ENCODE measurements at places on chromosomes 11 and 22. TPM values are rescaled to one million over a fixed set of nuclear protein-coding genes. Genes with fewer than 3 reads are reported as not detected.
A peak's percentile ranks its signal among the peaks of the same experiment; 100 is the strongest.

Gene NRIP3
- total RNA-seq, result 0.56 TPM

Gene NLRP14
- not detected for total RNA-seq

GRCh38 chr11:135022454-135022853 is 610.4 kb upstream of the B3GAT1 start:
- no peaks in the 10 kb centered on the region for H3K36me3 ChIP-seq
- H3K4me1 ChIP-seq, result no peaks in the 10 kb centered on the region
- no peak for DNase-seq

GRCh38 chr11:95702526-95702925 is 87.1 kb downstream of the FAM76B start:
- peaks cover 35% of the 10 kb centered on the region for H3K4me1 ChIP-seq
- no peak overlapping the region for H3K27ac ChIP-seq
- DNase-seq, result no peak
- H3K4me3 ChIP-seq, result no peak overlapping the region
- H3K27me3 ChIP-seq, result no peaks in the 10 kb centered on the region

DNA sequence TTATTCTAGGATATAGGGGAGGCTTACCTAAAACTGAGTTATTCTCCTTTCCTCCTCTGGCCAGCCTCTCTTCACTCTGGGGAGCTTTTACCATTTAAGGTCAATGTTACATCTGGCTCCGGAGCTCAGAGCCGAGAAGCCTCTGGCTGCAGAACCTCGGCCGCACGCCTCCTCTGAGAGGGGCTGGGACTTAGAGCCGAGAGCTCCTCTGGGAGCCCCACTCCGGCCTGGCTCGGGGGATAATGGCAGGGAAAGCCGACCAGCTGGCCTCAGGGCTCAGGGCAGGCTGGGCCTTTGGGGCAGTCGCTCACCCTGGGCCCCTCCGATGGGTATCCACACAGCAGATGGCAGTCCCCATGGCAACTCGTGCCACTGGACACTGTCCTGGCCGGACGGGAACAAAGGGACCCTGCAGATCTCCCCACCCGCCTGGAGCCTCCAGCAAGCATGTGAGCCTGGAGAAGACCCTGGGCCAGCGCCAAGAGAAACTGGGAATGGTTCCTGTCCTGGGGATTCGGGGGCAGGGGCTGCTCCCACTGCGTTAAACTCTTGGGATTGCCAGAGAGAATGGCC is at the start of gene IRAG1:
IRAG1 (minus strand) TSS at position 247 of the 573 bp plus-strand sequence; CDS start at position 94, 153 bp downstream.
- H3K4me3 ChIP-seq, result peak within 1 kb of the TSS; percentile 42
- peak within 1 kb of the TSS; percentile 56 for H3K27ac ChIP-seq
- H3K4me1 ChIP-seq, result peaks cover 28% of the 10 kb centered on the region
- no peaks in the 10 kb centered on the region for H3K27me3 ChIP-seq

DNA sequence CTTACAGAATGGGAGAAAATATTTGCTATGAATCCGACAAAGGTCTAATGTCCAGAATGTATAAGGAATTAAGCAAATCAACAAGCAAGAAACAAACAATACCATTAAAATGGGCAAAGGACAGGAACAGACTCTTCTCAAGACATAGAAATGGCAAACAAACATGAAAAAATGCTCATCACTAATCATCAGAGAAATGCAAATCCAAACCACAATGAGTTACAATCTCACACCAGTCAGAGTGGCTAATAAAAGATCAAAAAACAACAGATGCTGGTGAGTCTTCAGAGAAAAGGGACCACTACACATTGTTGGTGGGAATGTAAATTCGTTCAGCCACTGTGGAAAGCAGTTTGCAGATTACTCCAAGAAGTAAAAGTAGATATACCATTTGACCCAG is 382.0 kb upstream of the ANO3 start:
- no peaks in the 10 kb centered on the region for H3K4me1 ChIP-seq
- no peaks in the 10 kb centered on the region for H3K36me3 ChIP-seq
- H3K27me3 ChIP-seq, result no peaks in the 10 kb centered on the region
- no peak overlapping the region for H3K4me3 ChIP-seq
- no peak for DNase-seq
- H3K27ac ChIP-seq, result no peak overlapping the region

Gene AKIP1
- 24.1 TPM for total RNA-seq

DNA sequence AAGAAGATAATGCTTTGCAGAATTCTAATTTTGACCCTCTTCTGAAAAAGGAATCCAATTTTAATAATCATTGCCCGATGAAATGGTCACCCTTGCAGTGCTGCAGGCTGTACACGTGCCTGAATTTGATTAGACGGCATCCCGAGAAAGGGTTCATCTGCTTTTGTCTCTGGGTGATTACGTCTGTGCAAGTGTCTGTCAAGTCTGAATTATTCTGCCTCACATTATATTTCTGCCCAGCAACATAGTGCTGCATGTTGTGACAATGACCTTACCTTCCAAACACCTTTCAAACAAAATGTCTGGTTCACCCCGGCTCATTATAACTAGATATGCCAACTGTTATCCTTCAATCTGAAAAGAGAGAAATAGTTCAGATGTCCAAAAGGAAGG is 164.1 kb downstream of the MAML2 start:
- H3K27me3 ChIP-seq, result no peaks in the 10 kb centered on the region
- no peak overlapping the region for H3K4me3 ChIP-seq
- no peak for DNase-seq
- H3K27ac ChIP-seq, result no peak overlapping the region
- H3K36me3 ChIP-seq, result no peaks in the 10 kb centered on the region

DNA sequence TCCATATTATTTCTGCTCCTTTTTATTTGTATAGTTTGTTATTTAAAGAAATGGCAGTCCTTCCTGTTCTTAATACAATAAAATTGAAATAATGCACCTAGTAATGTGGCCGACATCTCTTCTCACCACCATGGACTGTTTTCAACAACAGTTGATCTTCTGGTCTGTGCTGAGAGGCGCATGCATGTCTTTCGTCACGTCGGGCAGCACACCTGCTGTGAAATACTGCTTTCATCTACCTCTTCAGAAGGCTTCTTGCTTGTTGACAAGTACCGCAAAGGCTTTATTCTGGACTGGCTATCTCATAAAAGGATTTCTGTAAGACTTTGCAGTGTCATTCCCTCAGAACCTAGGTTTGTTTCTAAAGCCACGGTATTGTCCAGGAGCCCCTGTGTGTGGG is 13.9 kb upstream of the MYO18B start:
- no peak overlapping the region for H3K27ac ChIP-seq
- peaks cover 2% of the 10 kb centered on the region for H3K36me3 ChIP-seq
- DNase-seq, result no peak
- H3K4me3 ChIP-seq, result no peak overlapping the region

Gene SLC17A6
- not detected for total RNA-seq

GRCh38 chr11:28049338-28050216 is 58.4 kb downstream of the KIF18A start:
- no peak for DNase-seq
- H3K27ac ChIP-seq, result no peak overlapping the region
- no peaks in the 10 kb centered on the region for H3K4me1 ChIP-seq
- no peak overlapping the region for H3K4me3 ChIP-seq
- no peaks in the 10 kb centered on the region for H3K36me3 ChIP-seq

- no peaks in the 10 kb centered on the region for H3K27me3 ChIP-seq
- no peaks in the 10 kb centered on the region for H3K36me3 ChIP-seq
- H3K4me1 ChIP-seq, result no peaks in the 10 kb centered on the region
Measured at GRCh38 chr11:118342503-118343161, at the start of gene CD3D. Gene CD3D (minus strand): TSS chr11:118342705. CDS start chr11:118342607, 98 bp downstream.

DNA sequence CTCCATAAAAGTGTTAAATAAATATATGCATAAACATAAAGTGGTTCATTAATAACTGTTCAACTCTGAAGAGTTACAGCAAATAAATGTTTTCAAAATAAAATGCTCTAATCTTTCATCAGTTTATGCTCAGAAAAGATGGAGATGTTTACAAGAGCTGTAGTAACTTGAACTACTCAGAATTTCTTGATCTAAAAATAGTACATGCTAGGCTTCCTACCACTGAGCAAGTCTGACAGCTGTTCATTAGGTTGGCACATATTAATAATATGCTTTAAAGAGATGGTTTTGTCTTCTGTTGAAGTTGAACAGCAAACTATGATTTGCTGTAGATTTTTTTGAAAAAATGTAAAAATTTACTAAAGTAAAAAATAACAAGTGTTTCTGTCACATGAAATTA is 10.8 kb upstream of the SLN start:
- no peak overlapping the region for H3K27ac ChIP-seq
- H3K4me1 ChIP-seq, result no peaks in the 10 kb centered on the region
- H3K27me3 ChIP-seq, result no peaks in the 10 kb centered on the region
- no peak overlapping the region for H3K4me3 ChIP-seq
- no peak for DNase-seq
- no peaks in the 10 kb centered on the region for H3K36me3 ChIP-seq

DNA sequence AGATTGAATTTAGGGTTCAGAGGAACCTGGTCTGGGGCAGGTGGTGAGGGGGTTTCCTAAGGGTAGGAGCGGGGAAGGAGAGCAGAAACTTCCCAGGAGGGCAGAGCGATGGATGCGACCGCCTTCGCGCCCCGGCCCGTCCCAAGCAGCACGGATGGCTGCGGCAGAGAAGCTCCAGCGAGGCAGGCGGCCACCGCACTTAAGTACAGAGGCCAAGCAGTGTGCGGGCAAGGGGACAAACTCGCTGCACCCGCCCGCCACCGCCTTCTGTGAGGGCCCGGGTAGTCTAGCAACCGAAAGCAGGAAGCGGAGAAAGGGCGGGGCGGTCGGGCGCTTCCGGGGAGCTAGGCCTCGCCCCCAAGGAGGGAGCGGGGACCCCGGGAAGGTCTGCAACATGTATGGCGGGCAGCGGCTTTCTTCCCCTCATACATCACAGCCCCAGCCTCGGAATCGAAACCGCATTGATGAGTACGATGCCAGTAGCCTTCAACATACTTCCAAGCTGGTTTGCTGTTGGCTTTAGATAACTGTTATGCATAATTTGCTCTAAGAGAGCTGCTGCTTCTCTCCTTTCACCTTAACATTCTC is at the start of gene AGBL2:
AGBL2 (minus strand) TSS at position 288 of the 588 bp plus-strand sequence. CDS start 719 bp downstream, outside the sequence.
- H3K4me1 ChIP-seq, result peaks cover 10% of the 10 kb centered on the region
- H3K4me3 ChIP-seq, result peak within 1 kb of the TSS; percentile 84
- no peaks in the 10 kb centered on the region for H3K27me3 ChIP-seq
- H3K27ac ChIP-seq, result peak within 1 kb of the TSS; percentile 86

DNA sequence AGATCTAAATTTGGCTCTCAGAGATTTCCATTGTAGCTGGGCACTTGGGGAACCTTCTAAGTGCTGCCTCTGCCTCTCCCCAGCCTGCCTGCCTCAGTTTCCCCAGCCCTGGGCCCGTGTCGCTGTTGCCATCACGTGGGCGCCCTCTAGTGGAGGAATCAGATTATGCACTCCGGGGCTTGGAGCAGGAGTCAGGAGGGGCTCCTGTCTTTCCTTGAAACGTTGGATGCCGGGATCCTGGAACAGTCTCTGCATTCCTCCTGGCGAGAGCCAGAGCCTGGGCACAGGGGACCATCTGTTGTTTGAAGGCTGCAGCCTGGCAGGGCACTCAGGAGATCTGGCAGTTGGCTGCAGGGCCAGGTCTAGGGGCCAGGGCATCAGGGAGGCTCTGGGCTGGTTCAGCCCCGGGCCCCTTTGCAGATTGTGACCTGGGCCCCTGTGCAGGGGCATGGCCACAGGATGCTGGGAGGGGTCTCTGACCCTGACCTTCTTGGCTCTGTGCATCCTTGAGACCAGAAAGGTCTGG is 71.6 kb downstream of the LRP5 start:
- H3K27me3 ChIP-seq, result no peaks in the 10 kb centered on the region
- no peak overlapping the region for H3K27ac ChIP-seq
- peaks cover 51% of the 10 kb centered on the region for H3K4me1 ChIP-seq

DNA sequence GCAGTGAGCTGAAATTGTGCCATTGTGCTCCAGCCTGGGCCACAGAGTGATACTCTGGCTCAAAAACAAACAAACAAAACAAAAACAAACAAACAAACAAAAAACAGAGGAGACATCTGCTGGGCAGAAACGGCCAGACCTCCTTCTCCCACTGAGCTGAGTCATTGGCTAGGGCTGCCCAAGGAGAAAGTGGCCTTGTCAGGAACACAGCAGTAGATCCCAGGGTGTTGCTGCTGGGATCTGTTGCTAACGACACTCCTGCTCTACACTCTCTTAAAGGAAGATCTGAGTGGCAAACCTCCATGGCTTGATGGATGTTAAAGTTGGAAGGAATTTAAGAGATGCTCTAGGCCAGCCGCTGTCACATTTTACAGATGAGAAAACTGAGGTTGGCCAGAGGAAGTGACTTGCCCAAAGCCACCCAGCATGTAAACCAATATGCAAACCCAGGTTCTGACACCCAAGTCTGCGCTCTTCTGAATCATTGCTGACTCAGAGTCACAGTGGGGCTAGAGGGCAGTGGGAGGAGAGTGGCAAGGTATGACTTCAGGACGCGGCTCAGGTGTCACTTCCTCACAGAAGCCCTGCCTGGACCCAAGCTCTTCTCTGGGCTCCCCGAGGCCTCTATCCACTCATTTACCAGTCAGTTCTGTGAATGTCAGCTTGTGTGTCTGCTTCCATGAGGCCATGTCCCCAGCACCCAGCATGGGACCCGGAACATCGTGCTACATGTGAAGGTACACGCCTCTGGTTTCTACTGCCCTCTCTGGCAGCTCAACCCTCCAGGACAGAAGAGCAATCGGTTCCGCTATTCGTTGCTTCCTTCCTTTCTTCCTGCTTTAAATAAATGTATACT is 11.3 kb upstream of the GDPD5 start:
- no peak overlapping the region for H3K4me3 ChIP-seq
- no peak overlapping the region for H3K27ac ChIP-seq
- H3K4me1 ChIP-seq, result peaks cover 10% of the 10 kb centered on the region
- H3K27me3 ChIP-seq, result no peaks in the 10 kb centered on the region
- no peaks in the 10 kb centered on the region for H3K36me3 ChIP-seq
- no peak for DNase-seq

DNA sequence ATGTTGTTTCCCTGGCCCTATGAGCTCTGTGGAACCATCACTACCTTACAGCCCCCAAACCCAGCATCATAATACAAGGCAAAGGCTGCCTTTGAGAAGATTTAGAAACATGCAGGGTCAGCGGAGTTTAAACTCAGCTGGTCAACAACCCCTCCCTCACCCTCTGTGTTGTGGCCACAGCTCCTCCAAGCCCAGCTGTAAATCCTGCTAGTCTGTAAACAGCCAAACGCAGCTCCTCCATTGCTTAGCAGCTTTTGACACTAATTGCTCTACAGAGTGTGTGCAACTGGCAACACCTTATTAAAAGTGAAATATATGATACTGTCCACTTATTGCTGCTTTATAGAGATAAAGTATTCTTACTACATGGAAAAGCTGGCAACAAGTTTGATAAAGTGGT is 29.1 kb downstream of the OPCML start:
- DNase-seq, result no peak
- H3K27me3 ChIP-seq, result no peaks in the 10 kb centered on the region
- no peaks in the 10 kb centered on the region for H3K36me3 ChIP-seq
